HuH-7.5 (cell line): ENCODE measurements at places on chromosomes 5 and 9.

- DNase-seq: no peak
These were observed 3.4 kb upstream of the IRX4 start for GRCh38 chr5:1885868-1886845.

DNA sequence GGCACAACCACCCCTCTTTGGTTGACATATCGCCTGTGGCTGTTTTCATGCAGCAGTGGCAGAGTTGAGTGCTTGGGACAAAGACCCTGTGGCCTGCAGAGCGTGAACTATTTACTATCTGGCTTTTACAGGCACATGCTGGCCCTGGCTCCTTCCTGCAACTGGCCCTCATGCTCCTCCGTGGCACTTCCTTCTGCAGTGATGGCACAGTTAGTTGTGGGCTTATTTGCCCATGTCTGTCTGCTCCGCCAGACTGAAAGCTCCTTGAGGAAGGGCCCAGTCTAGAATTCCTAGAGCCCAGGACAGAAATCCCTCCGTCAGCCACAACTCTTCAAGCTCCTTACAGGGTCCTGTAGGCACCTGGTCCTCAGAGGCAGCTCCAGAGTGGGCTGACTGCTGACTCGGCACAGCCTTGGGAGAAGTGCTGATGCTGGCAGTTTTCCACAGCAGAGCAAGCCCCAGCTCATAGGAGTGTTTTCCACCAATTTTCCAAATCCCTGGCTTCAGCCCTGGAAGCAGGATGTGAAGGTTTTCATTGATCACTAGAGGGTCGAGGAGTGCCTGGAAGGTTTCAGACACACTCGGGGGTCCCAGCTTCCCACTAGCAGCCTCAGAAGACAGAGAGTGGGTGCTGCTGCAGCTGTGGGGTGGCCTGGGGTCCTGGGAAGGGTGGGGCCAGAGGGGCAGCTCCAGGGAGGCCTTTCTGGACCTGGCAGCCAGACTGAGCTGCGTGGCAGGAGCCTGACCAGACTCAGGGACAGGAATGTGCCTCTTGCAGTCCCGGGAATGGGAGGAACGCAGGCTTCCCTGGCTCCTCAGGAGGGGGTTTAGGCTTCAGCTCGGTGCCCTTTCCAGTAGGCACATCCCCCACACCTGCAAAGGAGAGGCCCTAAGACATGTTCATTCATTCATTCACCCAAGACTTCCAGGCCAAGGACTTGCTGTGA lies 56.5 kb upstream of the ANGPTL2 start:
- DNase-seq: no peak

DNA sequence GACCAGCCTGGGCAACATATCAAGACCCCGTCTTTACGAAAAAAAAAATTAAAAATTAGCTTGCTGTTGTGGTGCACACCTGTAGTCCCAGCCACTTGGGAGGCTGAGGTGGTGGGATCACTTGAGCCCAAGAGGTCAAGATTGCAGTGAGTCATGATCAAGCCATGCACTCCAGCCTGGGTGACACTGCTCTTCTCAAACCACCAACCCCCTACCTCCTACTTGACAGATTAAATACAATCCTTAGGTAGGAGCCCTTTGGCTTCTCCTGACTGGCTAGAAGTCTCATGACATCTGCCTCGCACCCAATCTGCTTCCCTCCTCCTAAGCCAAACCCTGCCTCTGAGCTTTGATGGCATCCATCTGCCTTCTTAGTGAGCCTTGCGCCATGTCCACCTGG lies 11.6 kb upstream of the FBP1 start:
- DNase-seq: no peak

DNA sequence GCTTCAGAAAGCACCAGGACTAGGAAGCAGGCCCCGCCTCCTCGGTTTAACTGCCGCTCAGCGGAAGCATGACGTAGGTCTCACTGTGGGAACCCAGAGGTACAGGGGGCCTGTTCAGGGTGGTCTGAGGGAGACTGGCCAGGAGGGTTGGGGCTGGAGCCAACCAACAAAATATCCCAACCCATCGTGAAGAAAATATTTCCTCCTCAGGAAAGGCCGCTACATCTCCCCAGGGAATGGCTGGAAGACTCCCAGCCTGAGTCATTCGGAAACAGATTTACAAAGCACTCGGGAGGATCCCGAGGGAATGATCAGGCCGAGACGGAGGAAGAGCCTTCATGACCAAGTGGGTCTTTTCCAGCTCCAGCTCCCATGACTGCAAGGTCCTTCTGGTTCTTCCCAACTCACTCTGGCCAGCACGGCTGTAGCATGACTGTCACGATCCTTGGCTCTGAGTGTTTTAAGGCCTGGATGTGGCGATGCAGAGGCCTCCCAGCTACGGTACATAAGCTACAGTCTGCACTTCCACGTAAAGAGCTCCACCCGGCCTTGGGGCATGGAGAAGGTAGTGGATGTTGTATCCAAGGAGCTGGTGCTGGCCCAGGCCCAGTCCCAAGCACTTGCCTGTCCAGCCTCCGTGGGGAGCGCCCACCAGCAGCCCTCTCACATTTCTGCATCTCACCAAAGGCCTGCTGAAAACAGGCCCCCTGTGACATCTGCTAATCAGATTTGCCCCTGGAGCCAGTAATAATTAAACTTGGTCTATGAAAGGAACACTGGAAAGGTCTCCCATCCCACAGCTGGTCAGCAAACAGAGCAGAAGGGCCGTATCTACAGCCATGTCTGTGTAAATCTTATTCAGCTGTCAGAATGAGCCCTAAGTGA lies 100.6 kb downstream of the LHFPL2 start:
- DNase-seq: no peak

DNA sequence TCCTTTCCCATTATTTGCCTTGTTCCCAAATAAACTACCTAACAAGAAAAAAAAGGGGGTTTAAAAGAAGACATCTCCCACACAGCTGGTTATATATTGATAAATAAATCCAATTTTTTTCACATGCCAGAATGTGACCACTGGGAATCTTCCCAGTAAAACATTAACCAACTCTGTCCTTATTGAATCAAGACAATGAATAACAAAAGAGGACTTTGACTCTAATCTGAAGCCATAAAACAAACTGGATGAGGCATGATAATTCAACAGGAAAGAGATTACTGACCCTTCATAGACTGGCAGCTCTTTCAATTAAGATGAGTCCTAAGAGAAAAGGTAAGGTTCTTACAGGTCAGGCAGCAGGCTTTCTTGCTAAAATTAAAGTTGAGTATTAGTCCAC lies 165.8 kb upstream of the CDH6 start:
- DNase-seq: no peak

DNA sequence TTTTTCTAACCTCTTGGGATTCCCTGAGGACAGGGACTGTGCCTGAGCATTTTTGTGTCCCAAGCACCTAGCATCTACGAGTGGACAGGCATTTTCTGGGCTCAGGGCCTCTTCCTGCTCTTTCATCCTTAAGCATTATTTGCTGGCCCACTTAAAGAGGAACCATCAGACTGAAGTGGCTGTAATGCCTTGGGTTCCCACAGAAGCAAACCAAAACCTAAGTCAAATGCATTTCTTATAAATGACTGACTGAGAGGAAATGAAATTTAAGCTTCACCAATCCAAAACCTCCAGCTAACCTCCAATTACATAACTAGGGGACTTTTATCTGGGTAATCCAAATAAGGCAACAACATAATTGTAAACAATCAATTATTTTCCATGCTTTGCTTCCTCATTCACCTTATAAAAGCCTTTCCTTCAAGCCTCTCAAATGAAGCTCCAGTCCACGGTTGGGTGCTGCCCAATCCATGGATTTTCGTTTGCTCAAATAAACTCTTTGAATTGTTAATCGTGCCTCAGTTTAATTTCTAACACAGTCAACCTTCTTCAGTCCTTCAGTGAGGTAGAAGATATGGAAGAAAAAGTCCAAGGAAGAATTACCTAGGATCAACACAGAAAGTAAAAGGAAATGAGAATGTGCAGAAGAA lies 25.3 kb upstream of the SLC31A2 start:
- DNase-seq: no peak

DNA sequence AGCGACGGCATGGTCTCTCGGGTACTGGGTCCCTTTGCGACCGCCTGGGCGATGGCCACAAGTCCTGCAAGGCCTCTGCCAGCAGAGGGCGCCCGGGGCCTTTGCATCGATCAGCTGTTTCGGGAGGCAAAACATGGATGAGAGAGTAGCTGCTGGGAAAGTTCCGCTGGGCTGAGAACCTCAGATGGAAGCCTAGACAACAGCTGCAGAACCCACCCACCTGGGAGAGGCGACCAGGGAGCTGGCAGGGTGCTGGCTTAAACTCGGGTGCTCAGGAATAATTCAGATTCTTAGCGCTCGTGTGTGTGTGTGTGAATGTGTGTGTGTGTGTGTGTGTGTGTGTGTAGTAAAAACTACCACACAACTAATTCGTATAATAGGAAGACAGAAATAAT lies 50.0 kb downstream of the TRIM32 start:
- peak; percentile 80 for DNase-seq

DNA sequence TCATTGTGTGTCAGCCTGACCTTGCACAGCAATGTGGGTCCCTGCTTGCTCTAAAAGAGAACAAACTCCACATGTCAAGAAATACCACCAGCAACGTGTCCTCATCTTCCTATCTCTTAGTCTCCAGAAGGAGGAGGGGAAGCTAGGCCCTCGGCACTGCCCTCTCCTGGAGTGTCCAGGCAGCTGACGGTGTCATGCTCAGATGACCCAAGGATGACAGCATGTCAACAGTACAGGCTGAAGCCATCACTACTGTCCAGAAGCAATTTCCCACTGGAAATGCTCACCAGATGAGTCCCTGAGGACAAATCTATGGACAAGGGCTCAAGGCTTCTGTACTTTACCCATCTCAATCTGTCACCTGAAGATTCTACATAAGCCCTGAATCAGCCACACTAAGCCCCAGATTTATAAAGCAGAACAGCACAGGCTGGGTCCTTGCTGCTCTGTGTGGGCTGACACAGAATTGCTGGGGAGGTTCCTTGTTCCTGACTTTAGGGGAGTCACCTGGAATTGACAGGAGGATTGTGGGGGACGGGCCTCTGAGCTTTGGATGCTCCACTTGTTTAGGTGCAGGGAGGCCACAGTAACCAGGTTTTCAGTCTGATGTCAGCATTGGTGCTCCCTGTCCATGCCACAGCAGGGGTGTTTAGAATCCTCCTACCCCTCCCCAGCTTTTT lies 210.2 kb downstream of the DAB2IP start:
- peak; percentile 62 for DNase-seq
